ENCODE measurements at places on chromosomes 5 and 9.

DNA sequence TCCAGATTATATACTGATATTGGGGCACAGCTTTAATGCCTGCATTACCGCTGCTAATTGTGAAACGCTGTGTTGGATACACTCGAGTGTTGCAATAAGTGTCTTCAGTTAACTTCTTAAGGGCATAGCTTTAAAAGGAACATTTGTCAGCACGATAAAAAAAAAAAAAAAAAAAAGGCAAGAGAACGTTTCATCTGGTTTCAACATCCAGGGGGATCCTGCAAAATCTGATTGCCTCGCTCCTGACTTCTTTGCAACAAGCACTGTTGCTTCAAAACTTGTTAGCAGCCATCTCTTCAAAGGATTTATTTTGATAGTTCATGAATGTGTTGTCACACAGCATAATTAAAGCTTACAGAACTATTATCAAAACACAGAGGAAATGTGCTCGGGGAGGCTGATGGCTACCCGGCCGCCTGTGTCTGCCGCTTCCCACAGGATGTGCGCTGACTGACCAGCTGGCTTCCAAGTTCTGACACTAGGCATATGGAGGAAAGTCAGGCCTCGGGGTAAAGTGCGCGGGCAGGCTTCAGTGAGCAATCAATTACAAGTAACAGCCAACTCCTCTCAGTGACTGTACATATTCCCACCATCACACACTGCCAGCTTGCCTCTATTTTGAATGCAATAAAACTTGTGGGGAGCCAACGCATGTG, 77.7 kb downstream of the EBF1 start:
- no peak for DNase-seq

- no peak for DNase-seq
Measured at GRCh38 chr5:132501961-132502931, 11.7 kb upstream of the IRF1 start.

DNA sequence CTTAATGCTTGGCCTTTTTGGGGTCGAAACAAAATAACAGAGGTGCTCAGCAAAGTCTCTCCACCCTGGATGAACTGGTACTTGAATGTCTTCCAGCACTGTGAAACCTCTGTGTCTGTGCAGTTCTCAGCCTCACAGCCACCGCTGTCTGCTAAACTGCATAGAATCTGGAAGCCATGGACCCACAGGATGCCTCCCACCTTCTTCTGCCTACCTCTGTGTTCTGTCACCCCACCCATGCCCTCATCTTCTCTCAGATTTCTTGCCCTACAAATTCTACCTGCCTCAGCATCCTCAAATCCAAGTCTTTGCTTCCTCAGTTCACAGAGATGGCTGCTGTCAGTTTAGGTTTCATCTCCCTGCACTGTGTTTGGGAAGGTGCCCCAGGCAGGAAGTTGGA, 35.6 kb downstream of the EXOSC2 start:
- DNase-seq = no peak

- DNase-seq = no peak
Measured at GRCh38 chr9:89477384-89477783, 20.5 kb downstream of the SEMA4D start.

GRCh38 chr9:129637673-129638439, 4.1 kb downstream of the ASB6 start:
- DNase-seq = no peak

GRCh38 chr9:91879231-91879630, 70.8 kb downstream of the ROR2 start:
- no peak for DNase-seq

DNA sequence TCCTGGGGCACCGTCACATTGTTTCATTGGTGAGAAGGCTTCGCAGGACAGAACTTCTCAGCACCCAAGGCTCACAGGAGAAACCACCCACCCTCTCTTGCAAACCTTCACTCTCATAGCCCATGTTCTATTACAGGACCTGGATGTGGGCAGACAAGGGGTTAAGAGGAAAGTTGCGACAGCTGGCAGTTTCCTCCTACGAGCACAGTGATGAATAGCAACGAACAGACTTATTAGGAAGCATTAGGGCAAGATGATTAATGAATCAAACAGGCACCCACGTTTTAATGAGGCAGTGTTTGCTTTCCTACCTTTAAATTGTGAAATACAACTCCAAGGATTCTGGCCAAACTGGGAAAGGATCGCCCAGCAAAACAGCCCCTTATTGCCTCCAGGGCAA, 339.3 kb downstream of the DRD1 start:
- peak; percentile 6 for DNase-seq

- peak; percentile 5 for DNase-seq
Measured at GRCh38 chr9:114908805-114909448, 21.5 kb downstream of the TNFSF8 start.

DNA sequence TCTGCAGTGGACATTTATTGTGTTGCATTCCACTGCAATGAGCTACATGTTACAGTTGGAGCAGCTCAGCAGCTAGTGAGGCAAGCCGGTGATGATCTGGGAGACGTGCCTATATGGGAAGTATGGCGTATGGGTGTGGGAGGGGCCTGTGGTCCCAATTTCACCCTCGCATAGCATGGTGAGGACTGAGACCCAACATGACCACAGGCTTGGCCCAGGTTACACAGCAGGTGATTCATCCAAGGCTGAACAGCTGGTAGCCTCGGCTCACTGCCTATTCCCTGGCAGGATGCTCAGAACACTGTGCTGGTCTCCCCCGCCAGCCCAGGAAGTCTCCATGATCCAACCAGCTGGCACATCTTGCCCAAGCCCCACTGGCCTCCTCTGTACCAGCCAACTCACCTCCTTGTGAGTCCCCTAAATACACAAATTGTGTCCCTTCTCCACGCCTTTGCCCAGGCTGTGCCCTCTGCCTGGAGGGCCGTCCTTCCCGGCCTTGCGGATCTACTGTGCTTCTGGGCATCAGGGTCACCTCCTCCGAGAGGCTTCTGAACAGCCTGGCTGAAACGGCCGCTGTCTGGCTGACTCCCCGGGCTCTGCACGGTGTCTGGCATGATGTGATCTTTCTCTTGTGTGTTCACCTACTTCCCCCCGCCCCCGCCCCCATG, 81.4 kb downstream of the NSUN2 start:
- no peak for DNase-seq

DNA sequence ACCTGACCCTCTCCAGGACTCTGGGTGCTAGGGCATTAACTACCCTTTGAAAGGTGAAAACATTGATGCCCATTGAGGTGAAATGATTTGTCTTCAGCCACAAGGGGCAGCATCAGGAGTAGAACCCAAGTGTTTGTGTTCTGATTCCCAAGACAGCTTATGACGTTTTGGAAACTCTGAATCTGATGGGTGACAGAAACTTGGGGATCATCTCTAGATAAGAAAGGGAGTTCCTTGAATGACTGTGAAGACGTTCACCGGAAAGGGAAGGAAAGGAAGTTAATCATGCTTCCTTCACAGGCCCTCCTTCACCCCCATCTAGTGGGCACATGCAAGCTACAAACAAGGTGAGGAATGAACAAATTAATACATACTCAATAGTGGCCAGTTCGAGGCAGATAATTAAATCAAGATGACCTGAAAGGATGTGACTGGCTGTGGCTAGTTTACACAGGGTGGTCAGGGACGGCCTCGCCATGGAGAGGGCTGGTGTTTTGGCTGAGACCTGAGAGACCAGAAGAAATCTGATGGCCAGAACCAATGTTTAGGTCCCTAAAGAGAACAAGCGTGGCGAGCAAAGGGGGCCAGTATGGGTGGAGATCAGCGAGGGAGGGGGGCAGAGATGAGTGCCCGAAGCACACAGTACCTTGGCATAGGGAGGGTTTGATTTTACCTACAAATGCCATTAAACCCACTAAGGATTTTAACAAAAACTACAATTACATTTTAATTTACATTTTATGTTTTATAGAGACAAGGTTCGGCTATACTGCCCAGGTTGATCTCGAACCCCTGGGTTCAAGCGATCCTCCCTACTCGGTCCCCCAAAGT, 937 bp upstream of the SLC26A2 start:
- DNase-seq = no peak

GRCh38 chr5:38782180-38782835, 63.5 kb upstream of the OSMR start:
- no peak for DNase-seq

DNA sequence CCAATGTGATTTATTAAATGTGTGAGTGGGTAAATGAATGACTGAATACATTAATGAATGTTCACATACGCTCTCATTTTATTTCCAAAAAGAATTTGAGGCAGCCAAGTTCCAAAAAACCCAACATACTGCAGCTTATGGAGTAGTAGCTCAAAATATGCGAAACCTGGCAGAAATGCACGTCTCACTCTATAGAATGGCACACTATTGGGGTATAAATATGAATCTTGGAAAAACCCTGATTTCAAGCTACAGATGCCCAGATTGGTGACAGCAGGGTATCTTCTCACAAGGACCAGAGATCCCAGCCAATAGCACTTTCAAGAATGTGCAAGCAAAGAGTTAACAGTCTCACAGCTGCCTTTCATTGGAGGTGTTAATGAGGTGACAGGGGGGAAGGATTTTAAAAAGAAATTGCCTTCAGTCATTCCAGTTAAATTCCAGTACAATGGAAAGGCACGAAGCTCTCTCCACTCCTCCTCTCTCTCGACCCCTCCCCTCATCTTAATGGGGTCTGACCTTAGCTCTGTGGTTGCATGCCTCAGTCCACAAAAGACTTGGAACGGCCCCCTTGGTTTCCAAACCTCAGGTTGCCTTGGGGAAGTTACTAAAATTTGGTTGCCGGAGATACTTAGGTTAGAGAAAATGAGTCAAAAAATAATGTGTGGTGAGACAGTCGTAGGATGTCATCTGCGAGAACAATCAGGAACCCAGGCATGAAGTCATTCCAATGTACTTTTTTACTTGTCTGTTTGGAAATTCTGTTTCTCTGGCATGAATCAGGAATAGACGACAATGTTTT, 307.4 kb downstream of the NFIB start:
- DNase-seq = no peak

DNA sequence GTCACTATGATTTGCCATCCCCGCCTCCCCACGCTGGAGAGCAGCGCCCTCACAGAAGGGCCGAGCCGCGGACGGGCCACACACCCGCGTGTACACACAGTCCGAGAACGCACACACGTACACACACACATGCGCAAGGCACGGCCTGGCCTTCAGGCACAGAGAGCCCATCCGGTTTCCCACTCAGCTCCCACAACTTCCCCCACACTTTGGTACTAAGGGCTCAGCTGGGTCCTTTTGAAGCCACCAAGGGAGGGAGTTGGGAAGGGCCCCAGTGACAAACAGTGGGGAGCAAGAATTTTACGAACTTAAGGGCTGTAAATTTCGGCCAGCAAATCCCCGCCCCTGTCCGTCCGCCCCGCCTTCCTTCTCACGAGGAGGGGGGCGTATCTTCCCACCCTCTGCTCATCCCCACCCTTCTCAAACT, 133.3 kb upstream of the HAND1 start:
- no peak for DNase-seq

DNA sequence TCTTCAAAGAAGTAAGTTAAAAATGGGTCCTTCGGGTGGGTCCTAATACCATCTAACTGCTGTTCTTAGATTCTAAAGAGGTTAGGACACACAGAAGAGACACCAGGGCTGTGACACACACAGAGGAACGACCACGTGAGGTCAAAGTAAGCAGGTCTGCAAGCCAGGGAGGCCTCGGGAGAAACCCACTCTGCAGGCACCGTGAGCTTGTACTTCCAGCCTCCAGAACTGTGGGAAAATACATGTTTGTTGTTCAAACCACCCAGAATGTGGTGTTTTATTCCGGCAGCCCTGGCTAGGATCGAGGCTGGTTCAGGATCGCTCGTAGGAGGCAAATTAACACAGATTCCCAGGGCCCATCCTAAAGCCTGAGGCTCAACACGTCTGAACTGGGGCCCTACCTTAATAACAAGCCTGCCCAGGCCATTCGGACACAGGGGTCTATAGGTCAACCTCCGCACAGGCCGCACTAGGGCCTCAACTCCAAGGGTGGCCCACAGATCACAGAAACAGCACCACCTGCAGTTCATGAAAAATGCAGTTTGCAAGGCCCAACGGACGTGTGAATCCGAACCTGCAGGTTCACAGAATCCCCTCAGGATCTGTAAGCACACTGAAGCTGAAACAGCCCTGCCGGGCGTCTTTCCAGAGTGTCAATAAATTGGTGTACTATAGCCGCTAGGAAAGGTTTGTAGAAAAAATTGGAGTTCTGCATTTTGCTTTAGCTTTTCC, 7.1 kb downstream of the MED10 start:
- no peak for DNase-seq

GRCh38 chr5:8842971-8843551, 702.8 kb downstream of the SEMA5A start:
- DNase-seq = no peak

- peak; percentile 37 for DNase-seq
Measured at GRCh38 chr9:127942216-127943010, 4.8 kb upstream of the DPM2 start.

DNA sequence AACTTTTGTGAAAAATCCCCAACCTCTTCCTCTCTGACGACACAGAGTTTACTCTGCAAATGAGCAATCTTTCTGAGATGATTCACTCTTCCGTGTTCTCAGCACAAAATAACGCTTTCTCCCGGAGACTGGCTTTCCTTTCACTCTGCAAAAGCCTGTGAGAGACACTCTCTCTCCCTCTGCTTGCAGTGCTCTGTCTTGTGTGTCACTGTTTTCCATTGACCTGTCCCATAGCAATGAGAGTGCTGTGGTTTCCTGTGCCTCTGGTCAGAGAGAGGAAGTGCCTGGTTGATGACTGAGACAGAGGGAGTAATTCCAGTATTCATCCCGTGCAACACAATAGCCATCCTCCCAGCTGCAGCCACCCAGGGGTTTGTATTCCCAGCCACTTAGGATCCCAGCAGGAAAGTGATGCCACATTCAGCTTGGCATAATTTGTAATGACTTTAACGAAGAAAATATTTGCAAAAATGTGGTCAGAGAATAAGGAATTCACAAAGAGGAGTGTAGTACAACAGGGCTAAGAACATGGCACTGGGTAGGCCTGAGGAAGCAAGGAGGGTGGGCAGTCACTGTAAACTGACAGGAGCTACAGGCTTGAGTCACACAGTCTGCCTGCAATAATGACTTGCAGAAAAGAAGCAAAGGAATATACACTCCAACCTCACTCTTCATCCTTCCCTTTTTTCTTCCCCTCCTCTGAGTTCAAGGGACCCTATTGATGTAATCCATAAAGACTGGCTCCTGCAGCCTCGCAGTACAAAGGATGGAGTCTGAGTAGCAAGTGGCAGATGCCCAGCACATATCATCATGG, 463.5 kb upstream of the RGMB start:
- no peak for DNase-seq

DNA sequence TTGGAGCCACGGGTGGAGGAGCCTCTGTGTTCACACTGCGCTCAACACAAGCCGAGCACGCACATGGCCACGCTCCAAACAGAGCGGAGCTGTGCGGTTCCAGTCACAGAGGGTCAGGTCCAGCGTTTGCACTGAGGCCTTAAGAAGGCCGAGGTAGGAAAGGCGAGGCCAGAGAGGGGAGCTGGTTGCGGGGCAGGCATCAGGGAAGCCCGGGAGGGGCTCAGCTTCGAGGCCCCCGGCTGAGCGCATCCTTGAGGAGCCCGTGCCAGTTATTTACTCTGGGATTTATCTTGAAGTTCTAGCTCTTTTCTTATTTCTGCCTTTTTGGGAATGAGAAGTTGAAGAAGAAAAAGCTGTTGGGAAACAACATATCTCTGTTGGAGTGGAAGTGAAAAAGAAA, 140.8 kb downstream of the IRX1 start:
- DNase-seq = no peak

- DNase-seq = no peak
Measured at GRCh38 chr9:98892288-98892687, 51.4 kb upstream of the COL15A1 start.
